ENCODE measurements at places on chromosomes 5 and 9. TPM values are rescaled to one million over a fixed set of nuclear protein-coding genes. Genes with fewer than 3 reads are reported as not detected.

DNA sequence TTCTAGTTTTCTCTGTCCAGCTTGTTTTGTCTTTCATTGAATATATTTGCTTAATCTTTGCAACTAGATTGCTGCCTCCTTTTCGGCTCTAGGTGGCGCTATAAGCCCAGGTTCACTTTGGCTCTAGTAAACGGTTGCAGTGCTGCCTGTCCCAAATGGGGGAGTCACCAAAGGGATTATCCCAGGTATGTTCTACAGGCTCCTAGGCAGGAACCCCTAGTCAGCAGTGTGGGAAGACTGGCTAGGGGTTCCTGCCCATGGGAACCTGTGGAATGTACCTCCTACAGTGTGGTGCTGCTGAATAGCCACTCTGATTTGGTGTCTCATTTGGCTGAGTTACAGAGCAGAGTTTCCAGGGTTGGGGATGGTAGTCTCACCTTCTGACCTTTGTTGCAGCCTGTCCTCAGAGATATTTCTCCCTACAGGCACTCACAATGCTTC is 85.2 kb downstream of the ARSB start:
- peak; percentile 31 for DNase-seq
- no peaks in the 10 kb centered on the region for H3K27me3 ChIP-seq
- no peaks in the 10 kb centered on the region for H3K36me3 ChIP-seq
- H3K4me3 ChIP-seq, result no peak overlapping the region
- H3K27ac ChIP-seq, result no peak overlapping the region

DNA sequence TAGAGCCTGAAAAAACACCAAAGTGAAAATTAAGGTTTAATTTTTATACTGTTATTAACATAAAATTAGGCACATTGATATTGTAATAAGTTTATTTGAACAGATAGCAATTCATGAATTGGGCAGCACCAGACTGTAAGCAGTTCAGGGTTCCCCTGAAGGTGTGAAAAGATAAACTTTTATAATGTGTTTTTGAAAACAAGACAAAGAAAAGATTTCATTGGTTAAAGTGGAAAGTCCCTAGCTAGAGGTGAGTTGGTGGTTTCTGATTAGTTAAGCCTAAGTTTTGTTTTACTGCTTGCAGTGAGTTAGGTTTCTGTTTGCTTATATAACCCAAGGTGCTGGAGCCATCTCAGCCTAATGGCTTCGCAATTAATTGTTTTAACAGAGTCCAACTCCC is 96.5 kb upstream of the RPS23 start:
- no peaks in the 10 kb centered on the region for H3K27me3 ChIP-seq
- H3K4me3 ChIP-seq, result no peak overlapping the region
- H3K4me1 ChIP-seq, result no peaks in the 10 kb centered on the region
- no peak for DNase-seq
- no peaks in the 10 kb centered on the region for H3K36me3 ChIP-seq

- no peaks in the 10 kb centered on the region for H3K36me3 ChIP-seq
- no peak for DNase-seq
- H3K27ac ChIP-seq, result no peak overlapping the region
- no peak overlapping the region for H3K4me3 ChIP-seq
Observed at GRCh38 chr5:180157866-180158265, 51.1 kb downstream of the RASGEF1C start.

GRCh38 chr9:38227061-38227540 is 158.1 kb upstream of the SHB start:
- H3K4me3 ChIP-seq, result no peak overlapping the region
- H3K27ac ChIP-seq, result no peak overlapping the region
- no peaks in the 10 kb centered on the region for H3K4me1 ChIP-seq
- H3K36me3 ChIP-seq, result no peaks in the 10 kb centered on the region
- DNase-seq, result peak; percentile 15
- no peaks in the 10 kb centered on the region for H3K27me3 ChIP-seq

DNA sequence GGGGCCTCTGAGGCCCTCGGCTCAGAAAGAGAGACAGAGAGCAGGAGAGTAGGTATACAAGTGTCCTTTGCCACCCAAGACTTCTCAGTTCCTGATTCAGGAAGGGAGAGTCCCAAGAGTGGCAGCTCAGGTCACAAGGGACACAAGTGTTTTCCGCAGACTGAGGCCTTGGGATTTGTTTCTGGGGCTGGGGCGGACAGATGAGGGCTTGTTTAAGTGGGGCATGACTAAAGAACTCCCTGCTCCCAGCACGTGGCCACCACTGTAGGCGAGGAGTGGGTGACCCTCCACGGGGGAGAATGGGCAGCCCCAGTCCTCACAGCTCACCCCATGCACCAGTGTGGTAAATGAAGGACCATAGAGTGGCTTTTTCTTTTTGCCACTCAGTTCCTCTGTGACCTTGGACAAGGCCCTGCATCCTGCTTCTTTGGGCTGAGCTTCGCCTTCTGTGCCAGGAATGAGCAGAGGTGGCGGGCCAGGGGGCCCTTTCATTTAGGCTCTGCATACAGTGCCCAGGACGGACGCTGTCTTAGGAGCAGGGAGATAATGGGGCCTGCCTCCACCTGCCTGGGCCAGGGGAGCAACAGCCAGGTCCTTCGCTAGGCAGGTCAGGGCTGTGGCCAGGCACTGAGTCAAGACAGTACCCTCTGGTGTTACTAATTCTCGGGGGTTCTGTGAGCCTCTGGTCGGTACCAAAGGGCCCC is 50.8 kb downstream of the AMBP start:
- no peaks in the 10 kb centered on the region for H3K36me3 ChIP-seq
- DNase-seq, result no peak
- H3K4me1 ChIP-seq, result no peaks in the 10 kb centered on the region
- no peaks in the 10 kb centered on the region for H3K27me3 ChIP-seq
- no peak overlapping the region for H3K27ac ChIP-seq
- no peak overlapping the region for H3K4me3 ChIP-seq

The SPINK7 gene
- not detected for total RNA-seq

The SLC25A48 gene
- total RNA-seq, result 0.71 TPM

The CEP78 gene
- 50.2 TPM for total RNA-seq

Measured in testis (tissue), 5 donors.